NCI-H345 (cell line): ENCODE measurements at places on chromosomes 5 and 9.

DNA sequence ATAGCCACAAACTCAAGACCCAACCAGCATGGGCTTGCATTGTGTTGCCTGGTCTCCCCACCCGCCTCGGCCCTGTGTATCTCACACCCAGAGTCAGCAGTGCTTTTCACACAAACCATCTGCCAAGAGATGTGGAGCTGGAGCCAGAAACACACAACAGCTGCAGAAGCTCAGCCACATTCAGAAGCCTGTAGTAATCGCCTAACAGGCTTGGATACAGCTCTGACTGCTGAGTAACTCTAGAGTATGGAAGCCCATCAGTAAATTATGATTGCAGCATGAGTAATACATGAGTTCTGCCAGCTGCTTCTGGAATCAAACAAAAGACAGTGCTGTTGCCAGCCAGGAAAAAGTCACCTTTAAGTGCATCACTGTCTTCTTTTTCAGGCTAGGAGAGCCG, 16.0 kb downstream of the TEK start:
- DNase-seq = no peak

GRCh38 chr9:129334105-129334935, 156.3 kb upstream of the IER5L start:
- DNase-seq = no peak

GRCh38 chr5:42483472-42484154, 60.4 kb downstream of the GHR start:
- no peak for DNase-seq

DNA sequence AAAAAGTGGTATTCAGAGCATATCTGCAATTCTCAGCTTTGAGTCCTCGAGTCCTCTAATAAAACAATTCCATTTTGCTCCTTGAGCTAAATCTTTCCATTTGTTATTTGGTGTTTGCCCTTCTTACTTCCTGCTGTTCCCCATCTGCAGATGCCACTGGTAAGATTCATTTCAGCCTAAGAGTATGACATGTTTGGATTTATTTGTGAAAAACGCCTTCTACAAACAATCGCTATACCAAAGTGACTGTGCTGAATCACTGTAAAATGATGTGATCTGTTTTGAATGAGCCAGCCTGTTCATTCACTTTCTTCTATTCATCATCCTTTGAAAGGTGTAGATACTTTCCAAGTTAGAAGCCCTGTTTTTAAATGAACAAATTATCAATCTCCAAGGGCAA, 27.7 kb downstream of the KCTD16 start:
- DNase-seq = no peak

- DNase-seq = peak; percentile 32
Observed at GRCh38 chr5:122844910-122845228, 544 bp upstream of the SNX24 start.

- peak; percentile 55 for DNase-seq
Observed at GRCh38 chr9:115117999-115118878, at the start of gene TNC. Gene TNC, minus strand, starts transcription at chr9:115118157. Its CDS starts 27,139 bp downstream, at chr9:115091018.

DNA sequence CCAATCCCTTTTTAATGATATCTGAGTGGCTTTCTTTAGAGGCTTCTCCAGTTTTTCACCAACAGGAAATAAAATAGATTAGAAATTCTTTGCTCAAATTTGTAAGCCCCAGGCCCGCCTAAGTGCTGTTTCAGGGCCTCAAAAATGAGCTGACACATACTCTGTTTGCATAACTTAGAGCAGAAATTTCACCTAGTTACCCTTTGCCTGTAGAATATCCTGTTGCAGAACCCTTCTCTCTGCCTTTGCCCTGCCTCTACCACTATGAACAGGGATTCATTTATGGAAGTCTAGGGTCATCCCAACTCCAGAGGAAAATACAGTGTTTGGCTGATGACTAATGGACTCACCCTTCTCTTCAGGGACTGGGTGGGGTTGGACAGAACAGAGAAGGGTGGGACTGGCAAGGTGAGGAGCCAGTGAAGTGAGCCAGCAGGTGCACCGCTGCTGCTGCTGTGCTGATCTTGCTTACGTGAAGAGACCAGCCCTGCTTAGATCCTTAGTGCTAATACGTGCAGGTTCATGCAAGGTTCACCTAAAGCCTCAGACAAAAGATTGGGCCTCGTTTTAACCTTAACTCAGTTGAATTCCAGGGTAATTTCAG, 22.8 kb downstream of the OSTF1 start:
- DNase-seq = peak; percentile 37

DNA sequence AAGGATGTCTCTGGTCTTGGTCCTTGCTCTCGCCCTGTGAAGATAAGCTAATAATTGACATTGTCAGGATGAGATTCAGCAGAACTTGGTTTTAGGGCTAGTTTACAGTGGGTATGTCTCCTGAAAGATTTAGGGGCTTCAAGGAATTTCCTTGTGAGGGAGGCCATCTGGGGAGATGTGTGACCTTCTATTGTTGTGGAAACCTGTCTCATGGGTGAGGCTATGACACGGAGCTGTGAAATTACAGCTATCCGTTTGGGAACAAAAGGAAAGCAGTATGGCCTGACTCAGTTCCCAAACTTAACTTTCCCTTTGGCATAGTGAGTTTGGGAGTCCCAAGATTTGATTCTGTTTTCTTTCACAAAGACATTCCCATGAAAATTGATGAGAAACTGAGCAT, 142.0 kb downstream of the PARP8 start:
- no peak for DNase-seq

DNA sequence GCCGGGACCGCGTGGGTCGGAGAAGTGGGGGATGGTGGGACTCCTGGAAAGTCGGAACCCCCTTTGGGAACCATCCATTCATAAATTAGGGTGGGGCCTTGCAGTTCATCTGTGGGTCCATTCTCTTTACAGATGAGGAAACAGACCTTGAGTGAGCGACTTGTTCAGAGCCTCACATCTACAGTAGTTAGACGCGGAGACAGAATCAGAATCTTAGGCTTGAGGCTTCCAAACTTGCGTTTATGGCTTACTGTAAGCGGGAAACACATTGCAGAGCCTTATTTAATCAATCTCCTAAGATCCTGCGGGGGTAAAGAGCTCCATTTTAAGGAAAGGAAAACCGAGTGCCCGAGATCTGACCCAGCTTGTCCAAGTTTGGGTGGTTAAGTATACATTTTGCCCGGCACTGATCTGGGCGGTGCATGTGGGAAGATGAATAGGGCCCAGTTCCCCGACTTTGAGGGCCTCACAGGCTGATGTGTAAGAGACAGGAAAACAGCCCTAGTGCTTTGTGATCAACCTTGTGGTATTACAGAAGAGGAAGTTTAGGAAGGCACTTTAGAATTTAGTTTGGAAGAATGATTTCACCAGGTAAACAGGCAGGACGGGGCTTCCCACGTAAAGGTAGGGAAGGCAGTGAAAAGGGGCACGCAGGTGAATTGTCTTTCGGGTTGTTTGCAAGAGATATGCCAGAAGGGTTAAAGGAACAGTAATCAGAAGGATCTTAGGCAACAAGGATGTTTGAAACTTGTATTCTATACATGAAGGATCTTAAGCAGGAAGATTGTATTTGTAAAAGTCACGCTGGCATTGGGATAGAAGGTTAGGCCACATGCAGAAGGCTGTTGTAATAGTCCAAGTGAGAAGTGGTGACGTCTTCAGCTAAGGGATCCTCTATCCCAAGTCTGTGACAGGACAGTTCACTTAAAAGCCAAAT, 744 bp downstream of the TARS1 start:
- peak; percentile 47 for DNase-seq

DNA sequence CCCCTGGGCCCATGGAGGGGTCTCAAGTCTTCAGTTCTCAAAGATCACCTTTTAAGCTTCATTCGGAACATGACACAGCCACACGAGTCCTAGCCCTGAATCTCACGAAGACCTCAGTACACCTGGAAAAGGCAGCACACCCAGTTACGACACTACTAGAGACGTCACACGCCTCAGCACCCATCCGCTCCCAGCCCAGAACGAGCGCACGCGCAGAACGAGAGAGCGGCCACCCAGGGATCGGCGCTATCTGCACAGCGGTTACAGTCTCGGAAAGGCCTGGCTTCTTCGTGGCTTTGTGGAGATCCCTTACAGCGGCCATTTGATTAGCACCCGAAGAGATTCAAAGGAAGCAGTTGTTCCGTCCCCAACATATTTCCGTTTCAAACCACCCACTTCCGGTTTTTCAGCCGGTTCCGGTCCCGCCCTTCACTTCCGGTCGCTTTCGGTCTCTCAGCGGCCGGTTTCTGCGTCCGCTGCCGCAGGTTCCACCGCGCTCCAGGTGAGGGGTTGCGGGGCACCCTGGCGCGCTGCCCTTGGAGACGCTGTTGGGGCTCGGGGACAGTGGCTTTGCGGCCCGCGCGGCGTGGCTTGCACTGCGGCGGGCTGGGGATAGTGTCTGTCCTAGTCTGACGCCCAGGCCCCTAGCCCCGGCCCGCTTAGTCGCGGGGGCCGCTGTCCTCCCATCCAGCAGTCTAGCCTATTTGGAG, at the start of gene UBLCP1:
UBLCP1 (plus strand) TSS at position 432 of the 710 bp plus-strand sequence. CDS start 5,626 bp downstream, outside the sequence.
- peak; percentile 89 for DNase-seq

- peak; percentile 6 for DNase-seq
Observed at GRCh38 chr5:100828898-100829356, 74.2 kb downstream of the ST8SIA4 start.

GRCh38 chr9:137136881-137137607, 1.9 kb upstream of the GRIN1 start:
- DNase-seq = peak; percentile 55

- no peak for DNase-seq
Observed at GRCh38 chr5:138408023-138408422, 30.8 kb upstream of the REEP2 start.

- DNase-seq = no peak
Observed at GRCh38 chr5:168649306-168649705, 70.1 kb upstream of the PANK3 start.

GRCh38 chr9:132991351-132992300, 13.1 kb downstream of the GFI1B start:
- DNase-seq = no peak

DNA sequence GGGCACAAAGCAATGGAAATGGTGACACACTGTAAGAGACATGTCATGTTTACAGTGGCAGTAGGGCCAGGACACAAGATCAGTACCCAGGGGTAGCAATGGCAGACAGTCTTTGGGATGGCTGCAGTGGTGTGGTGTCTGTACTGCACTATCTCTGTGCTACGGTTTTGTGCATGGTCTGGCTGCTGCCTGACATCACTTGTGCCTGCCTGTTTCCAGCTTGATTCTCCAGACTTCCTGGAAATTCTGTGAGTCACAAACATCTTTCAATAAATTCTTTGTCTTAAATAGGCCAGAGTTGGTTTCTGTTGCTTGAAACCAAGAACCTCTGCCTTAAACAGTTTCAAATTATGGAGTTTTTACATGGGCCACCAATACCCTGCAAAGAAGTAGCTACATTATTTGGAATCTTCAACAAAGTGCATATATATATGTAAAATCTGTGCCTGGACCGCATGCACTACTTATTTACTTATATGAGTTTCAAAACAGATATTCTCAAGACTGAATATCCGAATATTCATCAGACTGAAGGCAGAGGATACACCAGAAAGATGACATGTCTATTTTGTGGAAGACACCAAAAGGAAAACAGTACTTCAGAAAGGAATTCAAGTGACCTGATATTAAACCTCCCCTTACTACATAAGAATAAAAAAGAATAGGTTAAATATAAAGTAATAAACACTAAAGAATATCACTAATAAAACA, 188.1 kb downstream of the RFX3 start:
- no peak for DNase-seq

GRCh38 chr9:136901516-136902258, 15.4 kb downstream of the TRAF2 start:
- DNase-seq = no peak

DNA sequence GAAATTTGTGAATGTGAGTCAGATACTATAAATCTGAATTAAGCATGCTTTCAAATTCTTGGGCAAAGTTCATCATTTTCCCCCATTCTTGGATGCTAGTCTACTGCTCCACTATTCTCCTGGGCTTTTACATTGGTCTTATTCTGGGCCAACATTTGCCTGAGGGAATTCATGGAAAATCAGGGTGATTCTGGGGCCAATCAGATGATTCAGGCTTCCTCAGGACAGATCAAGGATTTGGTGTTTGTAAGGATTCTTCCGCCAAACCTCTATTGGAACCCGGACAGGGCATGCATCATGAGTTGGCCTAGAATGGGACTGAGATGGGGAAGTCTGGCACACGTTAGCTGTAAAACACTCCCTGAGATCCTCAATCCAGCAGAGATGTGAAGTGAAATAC, 113.8 kb downstream of the MEF2C start:
- DNase-seq = no peak

GRCh38 chr5:72653586-72653985, 146.4 kb upstream of the ZNF366 start:
- no peak for DNase-seq

DNA sequence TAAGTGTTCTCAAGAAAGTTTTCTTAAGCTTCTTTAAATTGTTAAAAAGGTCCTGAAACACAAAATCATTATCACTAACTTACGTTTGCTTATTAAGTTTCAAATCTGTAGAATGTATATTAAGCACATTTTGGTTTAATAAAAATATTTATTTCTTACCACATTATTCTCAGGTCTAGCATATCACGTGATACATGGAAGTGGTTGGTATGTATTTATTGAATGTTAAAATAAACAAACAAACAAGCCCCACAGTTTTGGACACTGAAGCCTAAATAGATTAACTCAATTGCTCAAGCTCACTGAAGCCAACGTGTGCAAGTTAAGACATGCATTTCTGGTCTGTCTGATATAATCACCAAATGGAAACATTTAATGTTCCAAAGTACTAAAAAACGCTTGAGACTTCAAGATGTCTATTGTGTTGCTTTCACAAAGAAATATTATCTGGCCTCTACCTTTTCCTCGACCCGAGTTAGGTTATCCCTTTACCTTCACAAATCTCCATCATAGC, 1136.9 kb downstream of the TAF11L14 start:
- DNase-seq = no peak

DNA sequence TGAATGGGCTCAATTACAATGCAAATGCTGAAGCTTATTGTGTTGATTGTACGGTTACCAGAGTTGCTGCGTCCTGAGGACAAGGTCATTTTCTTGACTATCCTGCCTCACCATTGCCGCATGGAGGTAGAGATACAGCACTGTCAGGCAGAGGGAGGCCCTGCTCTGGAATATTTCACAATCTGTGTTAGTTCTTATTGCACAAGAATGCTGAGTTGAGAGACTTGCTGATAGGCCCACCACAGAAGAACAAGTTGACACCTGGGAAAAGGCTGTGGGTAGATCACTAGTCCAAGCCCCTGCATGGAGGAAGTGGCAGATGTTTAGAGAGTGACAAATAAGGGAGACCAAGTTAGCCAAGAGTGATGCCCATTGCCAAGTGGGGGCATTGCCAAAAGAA, 344.5 kb upstream of the ITGA1 start:
- no peak for DNase-seq

DNA sequence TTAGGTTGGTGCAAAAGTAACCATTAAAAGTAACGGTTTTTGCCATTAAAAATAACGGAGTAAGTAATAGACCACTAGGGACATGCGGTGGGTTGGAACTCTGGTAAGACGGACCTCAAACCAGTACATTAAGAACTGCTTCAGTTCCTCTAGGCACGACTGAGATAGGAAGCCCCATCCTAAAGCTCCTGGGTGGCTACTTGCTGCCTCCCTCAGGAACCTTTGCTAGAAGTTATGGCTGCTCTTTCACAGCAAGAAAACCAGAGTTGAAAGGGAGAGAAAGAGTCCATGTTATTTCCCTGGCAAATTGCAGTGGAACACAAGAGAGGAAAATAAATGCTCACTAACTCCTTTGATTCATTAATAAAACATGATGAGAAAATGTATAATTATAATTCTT, 47.6 kb downstream of the MCTP1 start:
- DNase-seq = no peak
